Breast epithelium (tissue), 4 donors: ENCODE measurements at places on chromosomes 1 and 21.

GRCh38 chr1:156476501-156477298, 23.9 kb downstream of the MEF2D start:
- DNase-seq: no peak
- no peaks in the 10 kb centered on the region for H3K4me1 ChIP-seq
- H3K27me3 ChIP-seq: no peaks in the 10 kb centered on the region
- no peak overlapping the region for H3K4me3 ChIP-seq
- H3K27ac ChIP-seq: peak overlapping the region; percentile 83
- H3K36me3 ChIP-seq: peaks cover 9% of the 10 kb centered on the region

GRCh38 chr1:95893921-95894320, 659.9 kb downstream of the RWDD3 start:
- no peaks in the 10 kb centered on the region for H3K4me1 ChIP-seq
- H3K4me3 ChIP-seq: no peak overlapping the region
- H3K27ac ChIP-seq: no peak overlapping the region
- H3K36me3 ChIP-seq: peaks cover 5% of the 10 kb centered on the region
- DNase-seq: no peak

GRCh38 chr1:243409284-243409683, 153.4 kb downstream of the SDCCAG8 start:
- no peaks in the 10 kb centered on the region for H3K27me3 ChIP-seq
- DNase-seq: no peak
- H3K4me1 ChIP-seq: no peaks in the 10 kb centered on the region
- H3K27ac ChIP-seq: no peak overlapping the region

DNA sequence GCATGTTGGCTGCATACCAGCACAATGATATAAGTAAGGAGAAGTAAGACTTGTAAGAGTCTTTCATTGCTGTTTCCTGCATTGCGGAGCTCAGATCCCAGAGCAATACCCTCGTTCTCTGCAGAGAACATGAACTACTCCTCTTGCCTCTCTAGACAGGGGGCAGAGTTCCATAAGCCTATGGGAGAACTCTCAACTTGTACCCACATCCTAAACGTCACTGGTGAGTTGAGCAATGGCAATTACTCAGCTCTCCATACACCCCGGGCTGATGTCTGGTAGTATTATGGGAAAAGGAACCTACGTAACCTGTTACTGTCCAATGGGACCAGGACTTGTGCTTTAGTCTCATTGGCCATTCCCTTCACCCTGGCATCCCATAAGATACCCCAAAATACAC, 27.3 kb upstream of the ZNF496 start:
- H3K27ac ChIP-seq: no peak overlapping the region
- no peak overlapping the region for H3K4me3 ChIP-seq
- H3K4me1 ChIP-seq: no peaks in the 10 kb centered on the region
- H3K36me3 ChIP-seq: no peaks in the 10 kb centered on the region

DNA sequence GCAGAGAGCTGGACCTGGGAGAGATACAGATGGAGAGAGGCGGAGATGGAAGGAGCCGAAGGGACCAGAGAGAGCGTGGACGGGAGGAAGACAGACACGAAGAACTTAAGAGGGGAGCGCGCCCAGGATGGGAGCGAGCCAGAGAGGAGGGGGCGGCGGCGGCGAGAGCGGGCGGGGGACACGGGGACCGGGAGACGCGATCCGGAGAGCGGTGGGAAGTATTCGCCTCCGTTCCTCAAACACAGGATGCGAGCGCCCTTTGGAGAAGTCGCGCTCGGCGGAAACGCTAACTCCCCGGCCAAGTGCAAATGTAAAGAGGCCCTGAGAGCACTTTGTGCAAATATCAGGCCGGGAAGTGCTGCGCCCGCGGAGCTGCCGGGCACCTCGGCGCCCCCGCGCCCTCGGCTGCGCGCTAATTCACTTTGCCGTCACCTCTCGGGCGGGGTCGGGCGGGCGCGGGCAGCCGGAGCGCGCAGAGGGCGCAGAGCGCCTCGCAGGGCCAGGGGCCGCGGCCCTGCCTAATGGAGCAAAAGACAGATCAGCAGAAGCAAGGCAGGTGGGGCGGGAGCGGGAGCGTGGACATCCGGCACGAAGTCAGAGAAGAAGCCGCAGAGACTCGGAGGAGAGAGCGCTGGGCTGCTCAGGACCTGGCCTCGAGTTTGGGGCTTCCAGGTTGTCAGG, 281.2 kb downstream of the RRAGC start:
- no peak overlapping the region for H3K27ac ChIP-seq
- peak overlapping the region; percentile 27 for H3K4me3 ChIP-seq
- no peaks in the 10 kb centered on the region for H3K36me3 ChIP-seq
- peaks cover 3% of the 10 kb centered on the region for H3K27me3 ChIP-seq

GRCh38 chr1:3186526-3186921, 117.5 kb downstream of the PRDM16 start:
- peak overlapping the region; percentile 81 for H3K27ac ChIP-seq
- no peaks in the 10 kb centered on the region for H3K36me3 ChIP-seq
- DNase-seq: peak; percentile 72

- no peaks in the 10 kb centered on the region for H3K4me1 ChIP-seq
- H3K36me3 ChIP-seq: no peaks in the 10 kb centered on the region
- H3K27ac ChIP-seq: no peak overlapping the region
- H3K27me3 ChIP-seq: no peaks in the 10 kb centered on the region
- DNase-seq: no peak
Observed at GRCh38 chr1:210758261-210758660, 375.7 kb downstream of the KCNH1 start.

GRCh38 chr21:28338701-28339305, 653.9 kb downstream of the LTN1 start:
- no peaks in the 10 kb centered on the region for H3K36me3 ChIP-seq
- no peak overlapping the region for H3K4me3 ChIP-seq
- no peak overlapping the region for H3K27ac ChIP-seq
- H3K4me1 ChIP-seq: no peaks in the 10 kb centered on the region
- no peak for DNase-seq

DNA sequence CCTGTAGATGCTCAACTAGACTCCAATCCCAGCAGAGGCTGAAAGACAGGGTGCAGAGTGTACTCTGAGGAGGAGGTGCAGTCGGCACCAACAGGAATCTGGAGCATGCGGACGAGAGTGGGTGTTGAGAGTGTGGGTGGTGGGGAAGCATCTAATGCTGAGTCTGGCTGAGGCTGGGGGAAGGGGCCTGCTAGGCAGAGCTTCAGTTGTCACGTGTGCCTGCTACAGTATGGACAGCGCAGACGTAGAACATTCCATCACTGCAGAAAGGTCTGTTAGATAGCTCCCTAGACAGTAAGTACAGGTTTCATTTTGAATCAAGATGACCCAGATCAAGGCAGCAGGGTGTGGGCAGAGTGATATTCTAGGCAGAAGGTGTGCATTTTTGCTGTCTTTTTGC, 23.1 kb downstream of the SNAP47 start:
- no peak overlapping the region for H3K27ac ChIP-seq
- no peak for DNase-seq
- H3K27me3 ChIP-seq: no peaks in the 10 kb centered on the region
- peaks cover 3% of the 10 kb centered on the region for H3K36me3 ChIP-seq
- no peaks in the 10 kb centered on the region for H3K4me1 ChIP-seq

DNA sequence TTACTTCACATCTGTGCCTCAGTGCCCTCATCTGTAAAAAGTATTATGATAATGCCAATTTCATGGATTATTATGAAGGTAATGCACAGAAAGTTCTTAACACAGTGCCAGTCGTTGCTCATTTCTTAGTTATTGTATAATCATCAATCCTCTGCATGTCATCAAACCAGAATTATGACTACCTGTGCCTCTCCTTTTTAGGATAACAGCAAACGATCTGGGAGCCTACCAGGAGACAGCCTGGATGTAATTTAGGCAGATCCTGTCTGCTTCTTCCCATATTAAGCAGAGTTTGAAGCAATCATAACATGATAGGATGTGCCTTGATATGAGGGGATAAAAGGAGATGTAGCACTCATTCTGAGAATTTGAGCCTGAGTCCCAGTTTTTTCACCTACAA, 177.4 kb upstream of the DPT start:
- H3K4me3 ChIP-seq: no peak overlapping the region
- peak overlapping the region; percentile 76 for H3K27ac ChIP-seq
- H3K36me3 ChIP-seq: no peaks in the 10 kb centered on the region

DNA sequence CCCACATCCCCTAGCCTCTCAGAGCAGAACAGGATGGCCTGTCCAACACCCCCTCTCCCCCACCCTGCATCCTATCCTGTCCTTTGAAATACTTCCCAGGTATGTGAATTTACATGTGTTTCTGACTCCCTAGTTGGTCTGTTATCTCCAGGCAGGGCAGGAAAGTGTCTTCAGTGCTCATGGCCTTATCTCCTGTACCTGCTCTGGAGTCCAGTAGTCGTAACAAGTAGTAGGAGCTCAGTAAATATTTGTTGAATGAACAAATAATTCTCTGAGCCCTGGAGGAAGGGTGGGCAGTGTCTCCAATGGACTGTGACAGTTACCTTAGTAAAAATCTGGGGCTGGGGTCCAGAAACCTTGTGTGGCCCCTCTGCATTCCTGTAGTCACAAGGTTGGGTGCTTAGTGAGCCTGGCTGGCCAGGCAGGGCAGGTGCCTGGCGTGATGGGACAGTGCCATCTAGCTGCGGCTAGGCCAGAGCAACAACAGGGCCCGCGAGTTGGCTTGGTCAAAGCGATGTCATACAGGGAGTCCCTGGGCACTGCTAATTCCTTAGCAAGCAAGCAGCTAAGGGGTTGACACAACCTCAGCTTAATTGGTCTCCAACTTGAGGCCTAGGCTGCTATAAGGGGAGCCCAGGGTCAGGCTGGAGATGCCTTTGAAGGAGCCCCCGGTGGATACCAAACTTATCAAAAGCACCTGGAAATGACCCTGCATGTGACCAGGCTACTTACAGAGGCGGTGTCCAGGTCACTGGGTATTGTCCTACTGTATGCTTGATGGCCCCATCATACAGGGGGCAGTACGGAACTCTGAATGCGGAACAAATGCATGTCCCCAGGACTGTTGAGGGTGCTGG, 89.0 kb upstream of the PPM1J start:
- DNase-seq: peak; percentile 72
- H3K4me1 ChIP-seq: no peaks in the 10 kb centered on the region
- H3K27ac ChIP-seq: no peak overlapping the region

GRCh38 chr1:190476321-190476720, 1.3 kb downstream of the BRINP3 start:
- no peak overlapping the region for H3K27ac ChIP-seq
- no peaks in the 10 kb centered on the region for H3K27me3 ChIP-seq
- no peaks in the 10 kb centered on the region for H3K4me1 ChIP-seq
- DNase-seq: no peak

- no peak overlapping the region for H3K4me3 ChIP-seq
- H3K27ac ChIP-seq: no peak overlapping the region
- H3K36me3 ChIP-seq: no peaks in the 10 kb centered on the region
Observed at GRCh38 chr1:205260948-205261732, 33.4 kb downstream of the TMCC2 start.

DNA sequence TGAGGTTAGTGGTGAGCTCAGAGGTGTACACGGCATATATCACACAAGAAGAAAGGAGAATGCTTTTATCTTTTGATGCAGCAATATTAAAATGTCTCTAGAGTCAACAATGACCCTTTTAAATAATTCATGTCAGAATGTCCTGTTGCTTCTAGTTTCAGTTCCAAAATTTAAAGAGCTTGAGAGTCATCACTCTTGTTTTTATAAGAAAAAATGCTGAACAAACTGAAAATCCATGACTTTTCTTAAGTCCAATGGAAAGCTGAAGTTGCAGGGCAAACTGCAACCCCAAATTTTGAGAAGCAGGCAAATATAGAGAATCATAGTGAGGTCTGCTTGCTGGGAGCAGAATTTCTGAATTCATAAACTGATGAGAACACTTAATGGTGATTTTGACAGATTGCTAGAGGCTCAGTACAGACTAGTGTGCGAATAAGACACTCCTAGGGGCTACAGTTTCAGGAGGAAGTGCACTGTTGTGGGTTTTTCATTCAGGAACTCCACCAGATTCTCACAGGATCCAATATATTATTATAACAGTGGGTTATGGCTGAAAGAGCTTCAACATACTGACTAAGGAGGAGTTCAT, 135.1 kb downstream of the CLIC6 start:
- no peaks in the 10 kb centered on the region for H3K27me3 ChIP-seq
- H3K36me3 ChIP-seq: no peaks in the 10 kb centered on the region
- no peak overlapping the region for H3K4me3 ChIP-seq
- no peak overlapping the region for H3K27ac ChIP-seq
- peaks cover 6% of the 10 kb centered on the region for H3K4me1 ChIP-seq

GRCh38 chr1:4093856-4094565, 193.9 kb upstream of the C1orf174 start:
- no peak overlapping the region for H3K27ac ChIP-seq
- no peaks in the 10 kb centered on the region for H3K4me1 ChIP-seq
- DNase-seq: no peak

- H3K4me3 ChIP-seq: peak overlapping the region; percentile 84
- no peak for DNase-seq
- no peaks in the 10 kb centered on the region for H3K27me3 ChIP-seq
- no peaks in the 10 kb centered on the region for H3K36me3 ChIP-seq
Observed at GRCh38 chr21:17513214-17514123, 626 bp downstream of the CXADR start.
